ENCODE measurements at places on chromosomes 16 and 17.

DNA sequence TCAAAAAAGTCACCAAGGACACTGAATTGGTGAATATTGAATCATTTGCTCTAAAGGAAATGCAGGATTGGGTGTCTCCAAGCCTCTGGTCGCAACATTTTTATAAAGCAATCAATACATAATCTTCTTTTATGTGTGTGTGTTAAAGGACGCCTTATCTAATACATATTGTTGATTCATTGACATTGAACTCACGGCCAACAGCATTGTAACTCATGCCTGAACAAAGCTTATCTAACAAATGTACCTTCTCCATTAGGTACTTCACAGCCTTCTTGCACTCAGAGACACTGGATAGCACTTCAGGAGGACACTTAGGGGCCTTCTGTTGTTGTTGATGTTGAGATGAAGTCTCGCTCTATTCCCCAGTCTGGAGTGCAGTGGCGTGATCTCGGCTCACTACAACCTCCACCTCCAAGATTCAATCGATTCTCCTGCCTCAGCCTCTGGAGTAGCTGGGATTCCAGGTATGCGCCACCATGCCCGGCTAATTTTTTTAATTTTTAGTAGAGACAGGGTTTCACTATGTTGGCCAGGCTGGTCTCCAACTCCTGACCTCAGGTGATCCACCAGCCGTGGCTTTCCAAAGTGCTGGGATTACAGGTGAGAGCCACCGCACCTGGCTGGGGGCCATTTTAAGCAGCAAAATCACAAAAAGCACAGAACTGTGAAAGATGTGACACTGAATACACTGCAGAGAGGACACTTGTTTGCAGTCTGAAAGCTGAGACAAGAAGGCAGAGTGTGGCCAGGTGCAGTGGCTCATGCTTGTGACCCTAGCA lies 13.2 kb upstream of the PDXDC1 start:
- no peak for DNase-seq

- DNase-seq, result no peak
These were observed 24.7 kb upstream of the PSMD7 start for GRCh38 chr16:74271872-74272271.

GRCh38 chr16:27729516-27730304 lies 179.8 kb downstream of the KATNIP start:
- DNase-seq, result no peak

DNA sequence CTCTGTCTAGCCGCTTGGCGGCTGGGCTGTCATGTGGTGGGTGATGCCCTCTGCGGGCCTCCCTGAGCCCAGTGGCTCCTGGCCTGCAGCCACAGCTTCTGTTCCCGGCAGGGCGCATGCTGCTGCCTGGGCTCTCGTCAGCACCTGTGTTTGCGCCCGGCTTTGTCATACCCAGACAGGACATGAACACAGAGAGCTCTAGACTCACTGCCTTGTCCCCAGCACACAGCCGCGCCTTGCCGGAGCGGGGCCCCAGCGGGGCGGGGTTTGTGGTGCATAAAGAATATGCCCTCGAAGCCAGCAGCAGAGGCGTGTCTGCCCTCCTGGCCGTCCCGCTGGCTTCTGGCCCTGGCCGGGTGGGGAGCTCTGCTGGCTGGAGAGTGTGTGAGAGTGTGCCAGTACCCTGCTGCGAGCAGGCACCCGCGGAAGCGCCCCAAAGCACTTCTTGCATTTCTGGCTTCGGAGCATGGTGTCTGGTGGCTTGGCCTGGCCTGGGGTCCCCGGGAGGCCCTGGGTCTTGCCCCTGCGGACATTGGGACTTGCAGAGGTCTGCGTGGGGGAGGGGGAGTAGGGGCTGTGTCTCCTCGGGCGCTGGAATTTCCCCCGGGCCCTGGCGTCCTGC lies 14.4 kb downstream of the ASPSCR1 start:
- DNase-seq, result no peak

- DNase-seq, result no peak
These were observed 176.8 kb upstream of the ASIC2 start for GRCh38 chr17:33469911-33470310.

DNA sequence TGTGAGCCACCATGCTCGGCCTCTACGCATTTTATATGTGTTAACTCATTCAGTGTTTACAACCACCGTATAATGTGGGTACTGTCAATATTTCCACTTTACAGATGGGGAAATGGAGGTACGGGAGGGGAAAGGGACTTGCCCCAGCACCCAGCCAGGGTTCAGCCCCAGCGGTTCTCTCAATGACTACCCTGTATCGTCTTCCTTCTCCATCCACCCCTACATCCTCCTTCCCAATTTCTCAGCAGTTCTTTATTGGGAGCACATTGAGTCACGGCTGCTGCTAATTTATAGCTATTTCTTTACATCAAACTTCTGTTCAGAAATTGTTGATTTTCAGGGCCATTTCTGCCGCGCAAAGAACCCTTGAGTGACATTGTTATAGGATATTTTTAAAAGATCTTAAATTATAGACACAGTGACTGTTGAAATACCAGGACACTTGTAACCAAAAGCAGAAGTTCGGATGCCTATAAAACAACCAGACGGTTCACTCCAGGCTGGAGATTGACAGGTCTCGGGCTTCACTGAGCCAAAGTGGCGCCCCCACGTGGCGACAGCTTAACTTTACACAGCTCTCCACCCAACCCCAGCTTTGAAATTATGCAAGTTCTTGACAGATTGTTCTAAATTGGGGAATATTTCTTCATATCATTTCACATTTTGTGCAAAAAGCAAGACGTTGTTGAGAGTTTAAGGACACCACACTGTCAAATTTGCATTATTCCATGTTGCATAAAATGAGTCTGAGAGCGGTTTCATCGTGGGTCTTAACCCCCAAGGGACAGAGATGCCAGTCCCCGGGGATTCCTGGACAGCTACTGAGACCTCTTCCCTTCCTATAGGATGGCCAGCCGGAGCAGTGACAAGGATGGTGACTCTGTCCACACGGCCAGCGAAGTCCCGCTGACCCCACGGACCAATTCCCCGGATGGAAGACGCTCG lies 11.8 kb downstream of the SYT17 start:
- no peak for DNase-seq

GRCh38 chr17:2400474-2400866 lies 390 bp downstream of the MNT start:
- peak; percentile 30 for DNase-seq

- DNase-seq, result no peak
These were observed 41.8 kb upstream of the AKAP1 start for GRCh38 chr17:57043276-57043675.

DNA sequence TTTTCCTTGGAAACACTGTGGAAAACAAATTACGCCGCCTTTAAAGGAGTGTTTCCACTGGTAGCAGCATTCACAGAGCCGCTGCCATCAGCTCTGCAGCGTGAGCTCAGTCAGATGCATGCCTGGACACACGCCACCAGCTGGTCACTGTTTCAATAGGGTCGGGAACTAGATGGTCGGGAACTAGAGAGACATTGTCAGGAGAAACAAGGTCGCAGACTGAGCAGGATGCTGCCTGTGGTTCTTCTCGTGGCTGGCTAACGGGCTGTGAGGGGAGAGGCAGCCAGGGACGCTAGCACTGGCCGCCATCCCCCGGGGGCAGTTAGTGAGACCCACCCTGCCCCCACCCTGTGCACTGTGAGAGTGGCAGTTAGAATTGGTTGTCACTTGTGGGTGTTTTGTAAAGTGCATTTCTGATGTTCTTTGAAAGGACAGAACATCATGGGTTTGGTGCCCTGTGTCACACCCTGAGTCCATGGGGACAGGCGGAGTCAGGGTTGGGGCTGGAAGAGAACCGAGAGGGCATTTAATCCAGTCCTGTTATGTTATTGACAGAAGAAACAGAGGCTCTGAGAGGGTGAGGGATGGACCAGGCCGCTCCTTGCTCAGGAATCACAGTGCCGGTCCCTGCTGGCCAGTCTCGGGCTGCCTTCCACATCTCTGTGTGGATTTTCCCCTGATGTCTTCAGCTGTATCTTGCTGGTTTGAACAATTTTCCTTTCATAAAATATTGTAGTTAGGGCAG lies 86.3 kb downstream of the SPECC1 start:
- DNase-seq, result no peak

GRCh38 chr17:76273445-76274111 lies 8.4 kb downstream of the UBALD2 start:
- DNase-seq, result no peak

DNA sequence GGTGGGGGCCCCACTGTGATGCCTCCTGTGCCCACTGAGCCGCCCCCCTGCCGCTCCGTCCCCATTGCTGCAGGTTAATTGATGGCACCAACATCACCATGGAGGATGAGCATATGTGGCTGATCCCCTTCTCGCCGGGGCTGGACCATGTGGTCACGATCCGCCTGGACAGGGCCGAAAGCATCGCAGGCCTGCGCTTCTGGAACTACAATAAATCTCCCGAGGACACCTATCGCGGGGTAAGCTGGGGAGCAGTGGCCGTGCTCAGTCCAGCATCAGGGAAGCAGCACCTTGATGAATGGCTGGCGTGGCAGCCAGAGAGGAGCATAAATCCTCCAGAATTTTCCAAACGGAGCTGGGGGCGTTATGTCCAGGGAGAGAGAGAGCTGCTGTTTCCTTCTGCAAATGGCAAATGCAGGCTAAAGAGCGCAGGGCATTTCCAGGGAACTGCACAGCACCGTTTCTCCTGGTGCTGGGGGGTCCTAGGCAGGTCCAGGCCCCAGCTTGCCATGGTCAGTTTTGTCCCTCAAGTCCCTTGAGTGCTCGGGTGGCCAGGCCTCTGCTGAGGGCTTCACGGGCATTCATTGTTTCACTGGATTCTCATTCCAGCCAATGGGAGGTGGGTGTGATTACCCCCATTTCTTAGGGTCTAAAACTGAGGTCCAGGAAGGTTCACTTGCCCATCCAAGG lies 216.4 kb downstream of the KATNIP start:
- DNase-seq, result no peak
